ENCODE measurements at places on chromosomes 5 and 9.

- no peak for DNase-seq
Observed at GRCh38 chr5:97923997-97924396, 741.0 kb upstream of the RIOK2 start.

DNA sequence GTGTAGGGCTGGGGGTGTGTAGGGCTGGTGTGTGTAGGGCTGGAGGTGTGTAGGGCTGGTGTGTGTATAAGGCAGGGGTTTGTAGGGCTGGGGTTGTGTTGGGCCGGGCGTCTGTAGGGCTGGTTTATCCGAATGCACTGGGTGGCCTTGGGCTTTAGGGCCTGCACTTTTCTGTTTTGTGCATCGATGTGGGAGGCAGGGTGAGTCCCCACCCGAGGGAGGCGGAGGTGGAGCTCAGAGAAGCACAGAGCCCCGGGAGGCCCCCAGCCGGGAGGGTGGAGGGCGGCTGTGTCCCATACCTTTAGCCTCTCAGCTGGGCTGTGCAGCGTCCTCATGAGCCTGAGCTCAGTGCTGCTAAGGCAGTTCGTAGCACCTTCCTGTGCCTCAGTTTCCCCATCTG lies 13.5 kb downstream of the COL5A1 start:
- DNase-seq: no peak

DNA sequence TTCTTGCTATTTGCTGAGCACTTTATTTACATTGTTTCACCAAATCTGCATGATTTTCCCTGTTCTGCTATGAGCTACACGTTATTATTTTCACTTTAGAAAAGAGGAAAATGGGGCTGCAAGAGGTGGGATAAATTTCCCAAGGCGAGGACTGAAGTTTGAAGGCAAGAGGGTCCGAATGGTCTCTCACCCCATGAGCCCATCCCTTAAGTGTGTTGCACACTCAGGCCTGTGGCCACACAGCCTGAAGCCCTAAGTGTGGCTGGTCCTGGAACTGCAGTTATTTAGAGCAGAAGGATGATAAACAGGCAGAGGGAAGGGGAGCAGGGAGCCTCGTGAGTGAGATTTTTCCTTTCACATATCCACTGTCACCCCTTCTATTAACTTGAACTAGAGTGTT lies 7.8 kb downstream of the PDE8B start:
- no peak for DNase-seq

DNA sequence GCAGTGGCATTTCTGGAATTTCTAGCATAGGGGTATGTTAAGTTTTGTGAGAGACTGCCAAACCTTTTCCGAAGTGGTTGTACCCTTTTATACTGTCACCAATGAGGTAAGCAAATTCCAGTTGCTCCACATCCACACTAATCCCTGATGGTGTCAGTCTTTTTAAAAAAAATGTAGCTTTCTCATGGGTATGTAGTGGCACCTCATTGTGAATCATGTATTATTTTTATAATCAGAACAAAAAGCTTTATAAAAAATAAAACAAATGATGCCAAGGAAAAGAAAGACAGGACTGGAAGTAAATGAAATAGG lies 93.4 kb upstream of the CLINT1 start:
- DNase-seq: no peak

GRCh38 chr9:36426348-36426747 lies 26.3 kb upstream of the RNF38 start:
- no peak for DNase-seq

- no peak for DNase-seq
Observed at GRCh38 chr5:113276001-113276400, 158.8 kb downstream of the TSSK1B start.
